Umbilical cord (tissue), 2 donors: ENCODE measurements at places on chromosomes 7 and 10.

- DNase-seq: no peak
Measured at GRCh38 chr7:35734001-35734483, 39.1 kb upstream of the HERPUD2 start.

- no peak for DNase-seq
Measured at GRCh38 chr7:94700926-94701554, 45.1 kb upstream of the SGCE start.

- DNase-seq: no peak
Measured at GRCh38 chr10:125209591-125210355, 49.4 kb upstream of the CTBP2 start.

- no peak for DNase-seq
Measured at GRCh38 chr10:3811291-3811870, 26.4 kb upstream of the KLF6 start.

GRCh38 chr7:29620556-29620930 is 56.9 kb downstream of the PRR15 start:
- DNase-seq: no peak

- DNase-seq: no peak
Measured at GRCh38 chr7:131878777-131879176, 322.3 kb upstream of the PODXL start.

- DNase-seq: peak; percentile 98
Measured at GRCh38 chr10:93445097-93445960, 36.8 kb downstream of the MYOF start.

DNA sequence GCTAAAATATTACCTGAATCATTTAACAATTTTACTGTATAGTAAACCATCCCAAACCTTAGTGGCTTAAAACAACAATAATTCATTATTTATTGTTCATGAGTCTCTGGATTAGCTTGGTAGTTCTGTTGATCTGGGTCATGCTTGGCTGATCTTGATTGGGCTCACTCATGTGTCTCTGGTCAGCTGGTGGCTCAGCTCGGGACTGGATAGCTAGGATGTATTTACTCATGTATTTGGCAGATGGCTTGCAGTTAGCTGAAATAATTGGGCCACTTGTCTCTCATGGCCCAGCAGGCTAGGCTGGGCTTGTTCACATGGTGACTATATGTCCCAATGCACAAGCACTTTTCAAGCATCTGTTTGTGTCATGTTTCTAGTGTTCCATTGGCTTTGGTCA is 262.8 kb downstream of the BBS9 start:
- DNase-seq: no peak
